ENCODE measurements at places on chromosomes 2 and 18.

DNA sequence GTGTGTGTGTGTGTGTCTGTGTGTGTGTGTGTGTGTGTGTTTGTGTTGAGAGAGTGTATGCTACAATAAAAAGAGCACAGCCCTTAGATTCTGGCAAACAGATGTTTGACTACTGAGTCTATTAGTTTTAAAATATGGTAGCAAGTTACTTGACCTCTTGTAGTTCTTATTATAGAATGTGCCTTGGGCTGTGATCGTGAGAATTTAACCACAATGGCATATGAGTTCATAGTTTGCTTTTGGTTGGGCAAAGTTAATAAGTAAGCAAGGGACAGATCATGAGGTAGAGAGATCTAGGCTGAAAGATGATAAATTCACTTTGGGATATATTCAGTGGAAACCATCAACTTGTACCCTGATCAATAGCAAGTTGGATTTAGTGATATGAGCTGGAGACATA is 334.3 kb upstream of the VWC2L start:
- DNase-seq = no peak

GRCh38 chr2:163471947-163472346 is 263.9 kb downstream of the FIGN start:
- DNase-seq = no peak

DNA sequence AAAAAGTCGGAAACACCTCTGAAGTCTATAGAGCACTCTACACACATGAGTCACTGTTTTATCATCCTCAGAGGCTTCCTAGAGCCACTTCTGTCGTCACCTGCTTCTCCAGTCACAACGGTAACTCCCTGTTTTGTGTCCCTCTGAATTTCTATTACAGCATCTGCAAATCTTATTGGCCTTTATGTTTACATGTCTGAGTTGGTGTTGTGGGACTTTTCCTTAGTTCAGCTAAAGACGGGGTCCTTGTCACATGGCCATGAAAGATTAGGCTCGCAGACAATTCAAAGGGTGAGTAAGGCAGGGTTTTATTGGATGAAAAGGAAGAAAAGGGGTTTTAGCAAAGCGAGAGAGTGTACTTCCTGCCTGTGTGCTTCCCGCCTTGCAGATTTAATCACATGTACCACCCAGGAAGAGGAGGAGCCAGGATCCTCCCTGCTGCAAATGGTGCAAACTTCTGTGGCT is 185.6 kb downstream of the LPIN1 start:
- no peak for DNase-seq

DNA sequence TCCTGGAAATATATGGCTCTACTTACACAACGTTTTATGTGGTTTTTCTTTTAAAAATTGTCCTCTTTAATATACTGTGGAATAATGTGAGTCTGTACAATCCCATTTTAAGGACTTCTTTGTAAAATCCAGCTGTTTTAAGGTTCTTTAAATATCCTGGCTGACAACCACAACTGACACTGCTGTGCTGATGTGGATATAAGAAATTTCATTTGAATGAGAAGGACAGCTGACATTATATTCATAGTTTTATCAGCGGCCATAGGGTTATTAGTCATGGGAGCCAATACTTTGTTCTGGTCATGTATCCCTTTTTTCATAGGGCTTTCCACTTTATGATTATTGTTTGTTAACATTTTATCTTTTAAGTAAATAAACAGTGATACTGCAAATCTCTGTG is 169.5 kb downstream of the CAMKMT start:
- DNase-seq = no peak
